Stimulated activated CD8-positive, alpha-beta memory T cell treated with anti-CD3 and anti-CD28 coated beads, Interleukin-4, amount 100 ng/mL, for 48 hours (primary cell): ENCODE measurements at places on chromosomes 7 and 10.

GRCh38 chr10:12638103-12638502 is 288.8 kb downstream of the CAMK1D start:
- no peak for DNase-seq

- no peak for DNase-seq
These were observed 415.1 kb downstream of the THSD7A start for GRCh38 chr7:11416641-11417458.

DNA sequence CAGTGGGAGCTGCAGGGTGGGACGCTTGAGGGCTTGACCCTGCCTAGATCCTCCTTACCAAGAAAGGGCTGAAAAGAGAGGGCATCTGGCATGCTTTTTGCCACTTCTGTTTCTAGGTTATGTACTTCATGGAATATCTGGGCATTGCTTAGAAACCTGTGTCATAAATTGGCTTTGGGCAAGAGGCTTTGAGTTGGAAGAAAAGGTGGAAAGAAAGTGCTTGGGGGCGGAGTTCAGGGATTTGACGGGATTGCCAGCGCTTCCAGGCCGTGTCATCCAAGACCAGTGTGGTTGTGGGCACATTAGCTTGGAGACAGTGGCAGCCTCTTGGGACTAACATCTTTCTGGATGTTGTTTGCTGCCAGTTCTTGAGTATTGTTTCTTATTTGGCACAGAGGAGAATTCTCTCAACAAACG is 825 bp downstream of the ZNF862 start:
- DNase-seq, result no peak

GRCh38 chr7:22486597-22486996 is 13.4 kb downstream of the STEAP1B start:
- DNase-seq, result no peak

GRCh38 chr7:85528581-85528980 is 341.7 kb upstream of the SEMA3D start:
- DNase-seq, result no peak

GRCh38 chr10:71725998-71726579 is 6.5 kb upstream of the C10orf105 start:
- DNase-seq, result peak; percentile 89

DNA sequence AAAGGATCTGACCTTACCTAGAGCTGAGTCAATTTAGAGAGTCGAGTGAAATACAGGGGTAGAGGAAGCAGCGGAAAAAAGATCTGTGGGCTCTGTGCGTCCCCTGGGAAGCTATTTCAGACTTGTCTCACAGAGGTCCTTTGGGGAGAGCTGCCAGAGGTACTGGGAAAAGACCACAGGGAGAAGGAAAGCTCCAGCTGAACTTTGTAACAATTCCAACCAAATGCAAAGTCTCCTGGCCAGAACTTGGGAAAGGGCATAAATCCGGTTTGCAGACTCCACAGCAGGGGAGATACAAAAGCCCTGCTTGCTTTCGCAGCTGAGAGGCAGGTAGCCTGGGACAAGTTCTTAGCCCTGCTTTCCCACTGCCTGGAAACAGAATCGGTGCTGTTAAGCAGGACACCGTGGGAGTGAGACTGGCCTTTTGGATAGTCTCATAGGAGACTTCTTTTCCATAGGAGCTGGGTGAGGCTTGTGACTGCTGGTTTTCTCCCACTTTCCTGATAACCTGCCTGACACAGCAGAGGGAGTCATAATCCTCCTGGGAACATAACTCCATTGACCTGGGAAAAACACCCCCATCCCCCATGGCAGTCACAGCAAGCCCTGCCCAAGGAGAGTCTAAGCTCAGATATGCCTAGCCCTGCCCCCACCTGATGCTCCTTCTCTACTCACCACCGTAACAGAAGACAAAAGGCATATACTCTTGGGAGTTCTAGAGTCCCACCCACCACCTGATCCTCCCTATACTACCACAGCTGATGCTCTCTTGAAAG is 926.2 kb downstream of the KCNMA1 start:
- no peak for DNase-seq
